ENCODE measurements at places on chromosomes 5 and 9. TPM values are rescaled to one million over a fixed set of nuclear protein-coding genes. Genes with fewer than 3 reads are reported as not detected.

The MARVELD2 gene
- total RNA-seq: 0.38 TPM

The ZDHHC11B gene
- under 0.01 TPM for total RNA-seq

The ZNF169 gene
- total RNA-seq: 2.5 TPM

The SHISAL2B gene
- total RNA-seq: not detected

The BSPRY gene
- total RNA-seq: not detected

The PCDHGA3 gene
- 1.7 TPM for total RNA-seq

The FAM13B gene
- 15.3 TPM for total RNA-seq

The NDST1 gene
- total RNA-seq: 39.5 TPM

The GRXCR2 gene
- not detected for total RNA-seq

The SPINK7 gene
- not detected for total RNA-seq

The TTC16 gene
- under 0.01 TPM for total RNA-seq

The PDE8B gene
- total RNA-seq: 0.56 TPM
